ENCODE measurements at places on chromosomes 4 and X.

GRCh38 chr4:42391981-42392380 is 5.3 kb upstream of the SHISA3 start:
- DNase-seq, result no peak

DNA sequence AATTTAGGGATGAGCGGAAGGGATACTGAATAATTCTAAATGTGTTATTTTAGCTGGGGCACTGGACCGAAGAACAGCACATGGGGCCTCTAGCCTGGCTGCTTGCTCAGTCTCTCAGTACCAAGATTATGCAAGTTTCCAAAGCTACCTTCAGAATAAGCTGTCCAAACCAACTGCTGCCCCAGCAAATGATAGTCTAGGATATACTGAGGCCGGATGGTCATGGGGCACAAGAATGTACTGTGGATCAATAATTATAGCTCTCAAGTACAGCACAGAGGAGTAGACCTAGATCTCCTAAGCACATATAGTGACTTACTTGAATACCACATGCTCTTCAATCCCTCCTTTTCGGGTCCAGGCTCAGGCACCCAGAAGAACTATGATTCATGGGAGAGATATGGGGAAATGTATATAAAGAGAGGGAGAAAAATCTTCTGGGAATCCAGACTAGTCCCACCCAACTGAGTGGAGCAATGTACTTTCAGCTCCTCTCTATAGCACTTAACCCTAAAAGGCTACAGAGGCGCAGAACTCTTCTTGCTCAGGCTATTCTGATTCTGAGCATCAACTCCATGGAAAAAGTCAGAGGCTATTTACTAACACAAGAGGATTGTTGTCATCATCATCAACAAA is 160.3 kb upstream of the GPC4 start:
- no peak for DNase-seq

- DNase-seq, result peak; percentile 67
Measured at GRCh38 chrX:154411981-154412340, 622 bp downstream of the TAFAZZIN start.

- no peak for DNase-seq
Measured at GRCh38 chr4:135508006-135508714, 1306.6 kb upstream of the PABPC4L start.

- DNase-seq, result no peak
Measured at GRCh38 chrX:13000301-13000811, 25.4 kb downstream of the TMSB4X start.

- DNase-seq, result no peak
Measured at GRCh38 chr4:181948839-181949382, 294.3 kb upstream of the TENM3 start.

DNA sequence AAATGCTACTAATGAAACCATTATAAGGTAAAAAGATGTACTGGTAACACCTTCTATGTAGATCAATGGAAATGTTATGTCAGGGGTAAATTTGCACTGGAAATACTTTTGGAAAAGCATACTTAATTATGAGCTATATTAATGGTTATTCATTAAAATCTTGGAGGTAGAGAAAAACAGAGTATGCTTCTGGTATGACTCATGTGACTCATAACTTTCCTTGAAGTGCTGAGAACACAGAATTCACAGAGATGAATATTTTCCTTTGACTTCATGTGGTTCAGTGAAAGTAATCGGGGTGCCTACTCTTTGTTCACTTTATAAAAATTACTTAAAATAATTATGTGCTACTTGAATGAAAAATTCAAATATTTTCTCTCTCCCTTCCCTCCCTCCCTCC is 254.2 kb downstream of the KCTD8 start:
- no peak for DNase-seq

DNA sequence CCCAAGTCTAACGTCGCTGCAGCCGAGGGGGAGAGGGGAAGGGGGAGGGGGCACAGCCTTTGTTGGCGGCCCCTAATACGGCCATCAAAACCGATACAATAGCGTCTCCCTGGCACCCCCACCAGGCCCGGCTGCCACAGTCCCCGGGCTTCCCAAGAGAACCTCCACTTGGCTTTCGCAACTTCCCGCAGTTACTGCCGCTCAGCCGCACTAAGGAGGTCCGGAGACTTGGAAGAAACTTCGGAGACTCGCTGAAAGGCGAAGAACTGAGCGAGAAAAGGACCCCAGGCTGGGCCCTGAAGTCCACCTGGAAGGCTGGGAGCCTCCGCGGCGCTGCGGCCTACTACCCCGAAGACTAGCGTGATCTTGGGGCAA is 2.8 kb downstream of the NKX6-1 start:
- DNase-seq, result no peak

GRCh38 chr4:19832411-19832810 is 419.3 kb upstream of the SLIT2 start:
- DNase-seq, result no peak

GRCh38 chr4:26031704-26032103 is 117.7 kb downstream of the SMIM20 start:
- DNase-seq, result no peak

GRCh38 chr4:52157641-52158316 is 106.7 kb downstream of the SPATA18 start:
- DNase-seq, result no peak

- DNase-seq, result no peak
Measured at GRCh38 chrX:825991-826390, 195.4 kb downstream of the SHOX start.

- no peak for DNase-seq
Measured at GRCh38 chr4:68469482-68469881, 22.2 kb downstream of the TMPRSS11E start.

- DNase-seq, result peak; percentile 11
Measured at GRCh38 chr4:83490876-83491450, 6.1 kb upstream of the ABRAXAS1 start.

- no peak for DNase-seq
Measured at GRCh38 chr4:146458594-146458993, 63.1 kb downstream of the SLC10A7 start.

- DNase-seq, result no peak
Measured at GRCh38 chr4:81923140-81923539, 450.7 kb downstream of the HNRNPD start.

DNA sequence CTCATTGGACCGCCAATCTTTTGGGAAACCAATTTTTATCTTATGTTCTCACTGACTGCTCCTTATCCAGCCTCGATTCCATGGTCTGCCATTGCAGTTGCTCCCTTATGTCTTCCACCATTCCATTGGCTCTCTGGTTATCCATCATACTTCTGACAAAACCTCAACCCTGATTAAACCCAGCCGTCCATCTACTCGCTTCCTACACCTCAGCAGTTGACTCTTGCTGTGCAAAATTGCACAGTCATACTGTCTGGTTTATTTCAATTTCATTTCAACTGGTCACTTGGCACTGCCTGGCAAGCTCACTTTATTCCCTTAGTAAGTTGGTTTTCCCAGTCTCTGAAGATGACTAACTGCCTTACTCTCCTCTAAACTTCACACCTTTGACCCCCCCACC is 26.2 kb downstream of the ARL9 start:
- DNase-seq, result no peak

DNA sequence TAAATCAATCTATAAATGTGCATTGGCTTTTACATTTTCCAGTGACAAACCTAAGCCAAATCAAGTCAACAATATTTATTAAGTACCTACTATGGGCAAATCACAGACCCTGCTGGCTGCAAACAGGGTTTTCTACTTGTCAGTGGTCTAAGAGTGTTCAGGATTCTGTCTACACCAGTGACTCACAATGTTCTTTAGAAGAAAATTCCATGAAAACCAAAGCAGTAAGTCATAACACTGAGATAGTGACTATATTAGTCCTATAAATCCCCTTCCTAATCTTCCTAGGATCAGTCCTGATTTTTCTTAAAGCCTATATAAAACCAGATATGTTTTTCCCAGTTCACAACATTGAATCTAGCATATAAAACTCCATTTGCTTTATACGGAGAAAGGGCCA is 69.7 kb downstream of the PPP3CA start:
- DNase-seq, result no peak

Data from cerebellum (tissue), 4 donors.